Pons (tissue), 1 donor: ENCODE measurements at places on chromosomes 6 and 20.

DNA sequence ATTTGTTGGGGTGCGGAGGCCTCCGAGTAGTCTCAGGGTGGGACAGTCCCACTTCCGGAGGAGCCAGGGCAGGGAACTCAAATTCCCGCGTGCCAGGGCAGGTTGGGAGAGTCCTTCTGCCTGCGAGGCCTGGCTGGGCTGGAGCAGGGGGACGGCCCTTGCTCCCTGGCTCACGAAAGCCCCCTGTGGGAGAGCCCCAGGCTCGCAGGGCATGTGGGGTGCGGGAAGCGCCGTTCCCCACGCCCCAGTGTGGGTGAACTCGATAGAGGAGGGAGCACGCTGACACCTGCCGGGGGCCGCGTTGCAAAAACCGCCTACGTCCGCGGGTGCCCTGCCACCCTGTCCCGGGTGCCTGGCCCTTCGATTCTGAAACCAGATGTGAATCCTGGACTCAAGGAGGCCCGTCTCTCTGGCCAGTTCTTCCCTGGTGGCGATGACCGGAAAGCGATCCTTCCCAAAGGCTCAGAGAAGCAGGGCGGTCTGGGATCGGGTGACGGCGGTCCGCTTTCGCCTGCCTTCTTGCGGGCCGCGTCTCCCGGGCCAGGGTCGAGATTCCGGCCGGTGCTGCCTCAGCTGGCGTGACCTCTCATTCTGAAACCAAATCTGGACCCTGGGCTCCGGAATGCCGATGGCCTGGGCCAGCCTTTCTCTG is 1846.5 kb upstream of the DEFB115 start:
- DNase-seq, result no peak

GRCh38 chr6:48069280-48069679 is 41.7 kb downstream of the PTCHD4 start:
- no peak for DNase-seq

DNA sequence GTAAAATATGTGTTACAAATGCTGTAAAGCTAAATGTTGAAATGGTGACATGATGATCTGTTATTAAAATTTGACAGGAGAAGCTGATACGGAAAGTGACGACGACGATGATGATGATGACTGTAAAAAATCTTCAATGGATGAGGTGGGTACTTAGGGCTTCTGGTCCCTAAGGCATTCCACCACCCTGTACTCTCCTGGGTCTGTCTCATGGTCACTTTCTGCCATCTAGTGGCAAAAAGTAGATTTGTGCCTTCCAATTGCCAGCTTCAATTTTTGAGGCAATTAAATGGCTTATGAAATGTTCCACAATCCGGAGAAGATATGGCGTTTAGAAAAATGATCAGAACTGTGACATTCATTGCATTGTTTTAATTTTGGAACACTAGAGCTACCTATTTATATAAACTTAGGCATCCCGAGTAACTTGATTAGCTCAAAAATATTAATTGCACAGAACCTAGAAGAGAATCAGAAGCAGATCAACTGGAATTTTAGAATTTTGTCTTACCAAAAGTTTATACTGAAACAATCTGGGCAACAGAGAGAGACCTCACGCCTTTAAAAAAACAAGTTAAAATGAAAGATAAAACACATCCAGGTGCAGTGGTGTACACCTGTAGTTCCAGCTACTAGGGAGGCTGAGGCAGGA is 346.5 kb upstream of the PLCB4 start:
- peak; percentile 84 for DNase-seq

DNA sequence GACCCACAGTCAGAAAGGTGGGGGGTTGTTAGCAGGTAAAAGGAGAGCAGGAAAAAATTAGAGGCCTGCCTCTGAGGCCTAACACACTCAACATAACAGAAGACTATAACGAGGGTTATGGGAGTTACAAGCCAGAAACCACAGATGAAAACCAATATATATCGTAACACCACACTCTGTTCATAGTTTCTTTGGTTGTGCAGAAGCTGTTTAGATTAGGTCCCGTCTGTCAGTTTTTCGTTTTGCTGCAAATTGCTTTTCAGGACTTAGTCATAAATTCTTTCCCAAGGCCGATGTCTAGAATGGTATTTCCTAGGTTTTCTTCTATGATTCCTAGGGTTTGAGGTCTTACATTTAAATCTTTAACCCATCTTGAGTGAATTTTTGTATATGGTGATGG is 3.7 kb upstream of the MAP3K5 start:
- no peak for DNase-seq

DNA sequence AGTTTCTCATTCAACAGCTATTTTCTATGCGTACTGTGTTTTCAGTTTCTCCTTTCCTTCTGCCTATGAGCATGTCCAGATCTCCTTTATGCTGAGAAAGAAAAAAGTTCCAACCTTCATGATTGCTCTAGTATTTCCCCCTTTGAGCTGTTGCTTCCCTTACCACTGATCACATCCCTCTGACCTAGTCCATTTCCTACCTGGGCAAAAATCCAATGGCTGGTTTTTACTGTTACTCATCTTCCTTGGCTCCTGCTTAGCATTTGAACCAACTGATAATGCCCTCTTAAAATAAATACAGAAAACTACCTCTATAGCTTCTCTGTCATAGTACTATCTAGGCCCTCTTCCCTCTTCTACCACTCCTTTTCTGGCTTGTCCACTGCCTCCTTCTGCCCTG is 6.0 kb downstream of the RFX6 start:
- no peak for DNase-seq

- DNase-seq, result no peak
Measured at GRCh38 chr6:148556410-148556809, 190.4 kb upstream of the UST start.

GRCh38 chr6:99241905-99242534 is 107.5 kb downstream of the FAXC start:
- DNase-seq, result peak; percentile 55

- DNase-seq, result no peak
Measured at GRCh38 chr6:15875797-15876196, 213.0 kb upstream of the DTNBP1 start.

GRCh38 chr6:128541261-128541660 is 20.9 kb upstream of the PTPRK start:
- DNase-seq, result no peak

DNA sequence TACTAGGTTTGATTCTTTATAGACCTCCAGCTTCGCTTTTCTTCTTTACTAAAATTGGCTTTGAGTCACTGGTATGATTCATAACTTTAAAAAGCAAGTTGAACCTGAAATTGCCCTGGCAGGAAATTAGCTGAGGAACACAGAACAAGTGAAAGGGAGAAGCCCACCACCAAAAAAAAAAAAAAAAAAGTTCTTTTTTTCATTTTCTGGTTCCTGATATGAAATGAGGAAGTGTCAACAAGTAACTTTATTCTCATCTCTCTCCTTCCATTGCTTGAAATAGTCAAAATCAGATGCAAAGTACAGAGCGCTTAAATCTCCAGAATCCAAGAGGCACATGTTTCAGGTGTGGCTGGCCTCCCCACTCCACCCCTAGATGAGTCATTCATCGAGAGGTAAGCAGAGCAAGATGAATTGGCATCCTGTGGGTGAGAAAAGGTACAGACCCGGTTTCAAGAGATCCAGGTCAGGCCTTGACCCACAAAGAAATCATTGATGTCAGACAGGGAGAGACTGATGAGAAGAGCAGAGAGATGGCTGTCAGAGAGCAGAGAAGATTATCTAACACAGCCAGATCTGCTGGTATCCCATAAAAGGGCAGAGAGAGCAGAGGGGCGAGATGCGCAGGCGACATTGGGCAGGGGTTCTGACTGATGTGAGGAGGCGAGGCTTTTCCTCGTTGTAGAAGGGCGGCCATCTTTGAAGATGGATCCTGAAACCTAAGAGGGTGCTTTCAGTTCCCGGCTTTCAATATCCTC is 54.8 kb upstream of the MBOAT1 start:
- no peak for DNase-seq

- DNase-seq, result no peak
Measured at GRCh38 chr20:25549172-25549773, 36.1 kb downstream of the NINL start.
